ENCODE measurements at places on chromosomes 7 and 10.

- no peak for DNase-seq
Measured at GRCh38 chr10:3331187-3331586, 158.6 kb upstream of the PITRM1 start.

- DNase-seq, result no peak
Measured at GRCh38 chr7:85924062-85924461, 719.6 kb upstream of the GRM3 start.

DNA sequence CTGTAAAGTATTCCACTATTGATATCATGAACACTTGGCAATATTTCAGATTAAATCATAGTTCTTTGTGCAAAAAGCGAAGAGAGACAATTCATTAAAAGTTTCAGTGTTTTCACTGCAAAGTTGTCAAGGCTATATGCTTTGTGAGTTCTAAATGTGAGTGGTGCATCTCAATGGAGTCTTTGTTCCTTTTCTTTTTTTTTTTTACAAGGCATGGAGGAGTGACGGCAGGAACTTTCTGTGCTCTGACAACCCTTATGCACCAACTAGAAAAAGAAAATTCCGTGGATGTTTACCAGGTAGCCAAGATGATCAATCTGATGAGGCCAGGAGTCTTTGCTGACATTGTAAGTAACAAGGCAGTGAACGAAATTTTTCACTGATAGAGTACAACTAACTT lies 84.5 kb downstream of the AASS start:
- DNase-seq, result no peak

- DNase-seq, result no peak
Measured at GRCh38 chr7:100641463-100641859, at the start of gene TFR2. TSS of gene TFR2 (minus strand) at chr7:100641552. CDS start at chr7:100641509, 43 bp downstream.

GRCh38 chr7:105637755-105638154 lies 56.5 kb upstream of the EFCAB10 start:
- DNase-seq, result peak; percentile 70

GRCh38 chr10:22795546-22795945 lies 81.2 kb upstream of the PIP4K2A start:
- DNase-seq, result no peak

DNA sequence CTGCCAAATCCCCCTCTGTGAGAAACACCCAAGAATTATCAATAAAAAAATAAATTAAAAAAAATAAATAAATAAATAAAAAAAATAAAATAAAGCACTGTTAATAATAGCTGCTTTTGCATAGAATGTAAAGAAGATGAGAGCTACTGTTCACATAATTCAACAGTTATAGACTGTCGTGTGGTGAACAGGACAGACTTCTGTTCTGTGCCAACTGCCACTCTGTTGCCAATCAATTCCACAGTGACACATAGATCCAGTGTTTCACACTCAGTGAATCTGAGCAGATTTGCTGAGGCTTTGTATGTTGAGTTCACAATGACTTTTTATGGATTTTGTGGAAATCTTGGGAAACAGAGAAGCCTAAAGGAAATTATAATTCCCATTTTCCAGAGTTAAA lies 14.9 kb downstream of the ARHGAP19 start:
- no peak for DNase-seq

- no peak for DNase-seq
Measured at GRCh38 chr10:53453196-53453595, 680.6 kb upstream of the MBL2 start.

GRCh38 chr7:22884911-22885788 lies 62.5 kb upstream of the TOMM7 start:
- no peak for DNase-seq

DNA sequence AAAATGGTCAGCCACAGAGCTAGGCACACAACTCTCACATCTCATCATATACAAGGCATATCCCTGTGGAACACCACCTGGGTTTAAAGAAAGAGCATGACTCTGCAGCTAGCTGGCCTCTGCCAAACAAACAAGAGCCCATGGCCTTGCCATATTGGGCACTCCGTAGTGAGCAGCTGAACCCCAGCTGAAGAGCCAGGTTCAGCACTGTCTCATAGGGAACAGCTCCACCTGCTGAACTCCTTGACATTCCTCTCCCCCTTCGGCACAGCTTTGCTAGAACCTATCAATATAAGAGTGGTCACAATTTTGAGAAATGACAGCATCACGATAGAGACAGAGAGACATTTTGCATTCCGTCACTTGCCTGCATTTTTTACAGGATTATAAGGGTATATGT lies 20.0 kb downstream of the SORCS1 start:
- DNase-seq, result no peak

GRCh38 chr7:17946591-17946990 lies 6.3 kb upstream of the SNX13 start:
- DNase-seq, result no peak

- no peak for DNase-seq
Measured at GRCh38 chr7:602341-603141, 82.9 kb upstream of the PDGFA start.

GRCh38 chr10:104099941-104100340 lies 14.3 kb upstream of the COL17A1 start:
- DNase-seq, result no peak

GRCh38 chr10:21243748-21244257 lies 281.7 kb downstream of the SKIDA1 start:
- no peak for DNase-seq

DNA sequence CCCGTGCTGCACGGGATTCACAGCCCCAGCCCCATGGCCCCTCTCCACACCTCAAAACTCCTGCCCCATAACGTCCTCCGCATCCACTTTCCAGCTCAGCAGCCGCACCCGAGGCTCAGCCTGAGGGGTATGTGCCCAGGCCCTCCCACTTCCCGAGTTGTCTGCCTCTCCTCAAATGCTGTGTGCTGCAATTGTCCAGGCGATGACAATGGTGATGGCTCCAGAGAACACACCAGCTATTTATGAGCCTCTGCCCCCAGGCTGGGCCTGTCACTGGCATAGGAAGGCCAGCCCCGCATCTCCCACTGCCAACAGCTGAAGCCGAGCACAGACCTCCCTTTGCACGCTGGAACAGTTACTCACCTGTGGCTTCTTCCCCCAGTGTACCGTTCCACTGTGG lies 2.4 kb upstream of the LDB3 start:
- no peak for DNase-seq

GRCh38 chr7:3003936-3004335 lies 39.7 kb downstream of the CARD11 start:
- no peak for DNase-seq
